ENCODE measurements at places on chromosomes 5 and 9.

- DNase-seq = no peak
Observed at GRCh38 chr5:14229181-14229580, 86.0 kb downstream of the TRIO start.

DNA sequence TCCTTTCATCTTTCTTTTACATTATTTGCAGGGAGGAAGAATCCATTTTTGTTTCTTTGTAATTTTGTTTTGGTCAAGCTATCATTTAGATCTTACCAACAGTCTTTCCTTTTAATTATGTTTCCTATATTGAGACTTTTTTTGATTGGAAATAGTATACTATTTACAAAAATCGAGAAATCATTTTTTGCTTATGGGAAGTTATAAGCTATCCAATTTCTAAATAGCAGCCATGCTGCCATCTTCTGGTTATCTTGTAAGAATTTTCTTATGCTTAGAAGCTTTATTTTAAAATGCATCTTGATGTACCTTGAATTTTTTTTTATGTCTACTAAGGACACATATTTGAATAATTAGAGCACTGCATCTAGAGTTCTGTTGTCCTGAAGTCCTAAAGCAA is 821.2 kb downstream of the PTPRD start:
- DNase-seq = no peak

DNA sequence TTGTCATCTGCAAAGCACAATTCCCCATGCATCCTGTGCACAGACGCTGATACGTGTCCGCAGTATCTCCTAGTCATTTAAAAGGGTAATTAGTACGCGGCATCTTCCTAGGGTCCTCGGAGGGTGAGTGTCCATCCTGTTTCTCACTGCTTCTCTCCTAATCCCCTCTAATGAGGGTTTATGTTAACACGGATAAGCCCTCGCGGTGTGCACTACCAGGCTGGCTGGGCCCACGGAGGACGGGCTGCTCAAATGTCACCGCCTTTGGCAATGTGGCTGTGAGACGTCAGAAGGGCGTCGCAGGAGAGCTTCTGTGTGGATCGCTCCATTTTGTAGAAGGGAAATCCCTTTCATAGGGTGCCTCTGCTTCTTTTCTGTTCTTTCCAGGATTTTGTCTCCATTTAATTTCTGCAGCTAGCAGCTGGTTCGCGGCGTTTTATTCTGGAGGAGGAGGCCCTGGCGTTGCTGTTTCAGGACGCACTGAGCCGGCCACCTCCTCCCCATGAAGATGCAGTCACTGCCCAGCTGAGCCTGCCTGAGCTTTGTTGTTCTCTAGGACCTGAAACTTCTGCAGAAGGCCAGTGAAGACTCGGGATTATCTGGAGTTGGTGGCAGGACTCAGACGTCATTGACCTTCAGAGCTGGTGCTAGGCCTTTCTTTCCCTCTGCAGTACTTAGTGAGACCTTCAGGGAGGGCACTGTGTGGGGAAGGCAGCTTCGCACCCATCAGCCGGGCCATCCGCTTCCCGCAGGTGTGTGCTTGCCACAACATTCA is 326.1 kb upstream of the IRX1 start:
- DNase-seq = no peak

DNA sequence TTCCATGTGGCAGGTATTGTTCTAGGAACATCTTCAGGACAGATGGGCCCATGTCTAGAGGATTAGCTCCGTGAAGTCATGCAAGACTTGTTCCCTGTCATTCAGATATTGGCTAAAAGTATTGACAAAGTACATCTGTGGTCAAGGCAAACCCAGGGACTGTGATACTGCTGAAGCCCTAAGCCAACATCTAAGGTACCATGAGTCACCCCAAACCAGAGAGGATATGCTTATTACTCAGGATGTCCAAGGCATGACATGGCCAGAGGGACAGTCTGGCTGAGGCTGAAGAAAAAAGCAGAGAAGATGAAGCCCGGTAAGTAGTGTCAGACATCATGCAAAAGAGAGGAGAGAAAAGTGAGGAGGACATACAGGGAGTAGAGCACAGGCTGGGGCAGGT is 31.0 kb downstream of the HMHB1 start:
- DNase-seq = no peak

DNA sequence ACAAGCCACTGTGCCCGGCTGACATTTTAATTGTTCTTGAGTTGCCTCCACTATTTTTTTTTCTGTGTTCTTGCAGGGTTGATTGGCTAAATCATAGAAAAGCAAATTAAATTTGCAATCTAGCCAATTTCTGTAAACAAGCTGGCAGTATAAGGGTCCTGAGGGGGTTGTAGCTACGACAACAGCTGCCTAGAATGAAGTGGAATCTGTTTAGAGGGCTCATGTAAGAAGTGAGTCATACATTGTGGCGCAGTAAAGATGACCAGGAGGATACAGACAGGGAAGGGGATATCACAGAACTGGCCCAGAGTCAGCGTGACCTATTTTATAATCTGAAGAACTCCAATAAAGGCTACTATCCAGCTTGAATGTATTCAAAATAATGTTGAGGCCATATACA is 82.2 kb upstream of the TLE1 start:
- DNase-seq = peak; percentile 13

- peak; percentile 67 for DNase-seq
Observed at GRCh38 chr9:3526997-3527940, 1.5 kb upstream of the RFX3 start.

GRCh38 chr5:169286572-169287300 is 14.2 kb downstream of the SLIT3 start:
- DNase-seq = no peak

DNA sequence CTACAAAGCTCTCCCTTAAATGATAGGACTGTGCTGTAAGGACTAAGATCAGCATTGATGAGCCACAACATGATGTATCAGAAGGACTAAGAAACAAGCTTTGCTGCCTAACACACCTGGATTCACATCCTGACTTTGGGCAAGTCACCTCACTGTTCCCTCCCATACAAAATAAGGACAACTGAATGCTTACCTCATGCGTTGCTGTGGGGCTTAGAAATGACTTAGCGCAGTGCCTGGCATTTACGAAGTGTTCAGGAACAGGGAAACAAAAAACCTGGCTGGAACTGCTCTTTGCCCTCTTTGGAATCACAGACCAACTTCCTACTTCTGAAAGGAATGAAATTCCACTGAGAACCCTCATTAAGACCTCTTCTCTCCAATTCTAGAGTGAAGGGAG is 113.7 kb downstream of the BAAT start:
- no peak for DNase-seq

- DNase-seq = no peak
Observed at GRCh38 chr9:21854594-21854993, 52.2 kb downstream of the MTAP start.

DNA sequence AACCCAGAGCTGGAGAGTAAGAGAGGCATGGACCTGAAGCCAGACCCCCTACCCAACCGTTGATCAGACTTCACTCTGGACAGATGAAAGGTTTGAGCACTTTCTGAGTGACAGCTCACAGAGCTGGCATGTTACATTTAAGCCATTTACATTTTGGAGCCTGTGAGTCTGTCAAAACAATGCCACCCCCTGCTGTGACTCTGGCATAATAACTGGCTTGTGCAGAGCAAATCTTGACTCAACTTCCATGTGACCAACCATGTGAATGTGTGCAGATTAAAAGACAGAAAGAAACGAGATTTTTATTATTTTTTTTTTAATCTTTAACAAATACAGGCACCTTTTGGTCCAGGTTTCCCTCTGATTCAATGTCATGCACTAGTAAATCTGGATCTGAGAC is 48.5 kb downstream of the MFAP3 start:
- DNase-seq = peak; percentile 84

- no peak for DNase-seq
Observed at GRCh38 chr5:179488975-179489374, 61.4 kb upstream of the RUFY1 start.

DNA sequence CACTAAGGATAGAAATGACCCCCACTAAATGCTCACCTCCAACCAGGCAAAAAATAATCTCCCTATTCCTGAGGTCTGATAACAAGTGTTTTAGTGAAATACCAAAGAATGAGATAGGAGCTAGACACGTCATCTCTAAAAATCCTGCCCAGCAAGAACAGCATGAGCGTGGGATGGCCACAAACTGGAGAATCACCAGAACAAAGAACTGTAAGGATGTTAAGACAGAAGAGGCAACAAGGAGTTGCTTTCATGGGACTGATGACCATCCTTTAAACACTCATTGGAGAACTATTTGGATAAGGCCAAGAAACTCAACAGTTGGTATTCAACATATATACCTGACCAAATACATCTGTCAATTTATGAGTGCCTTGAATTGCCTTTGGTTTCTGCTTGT is 113.7 kb downstream of the RASEF start:
- no peak for DNase-seq

DNA sequence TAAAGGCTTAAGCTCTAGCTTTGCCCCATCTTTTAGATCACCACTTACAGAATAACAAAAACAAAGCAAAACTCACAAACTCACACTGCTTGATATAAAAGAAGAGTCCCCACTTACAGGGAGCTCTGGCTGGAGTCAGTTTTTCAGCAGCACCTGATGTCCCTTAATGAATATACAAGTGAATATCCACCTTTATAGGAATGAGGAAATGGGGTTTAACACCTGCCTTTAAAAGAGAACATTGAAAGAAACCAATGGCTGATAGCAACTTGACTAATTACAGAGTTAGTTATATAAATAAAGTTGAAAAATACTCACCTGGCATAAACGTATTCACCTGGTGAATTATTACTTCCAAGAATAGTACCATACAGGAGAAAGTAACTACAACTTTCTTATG is 20.7 kb upstream of the PURA start:
- no peak for DNase-seq

DNA sequence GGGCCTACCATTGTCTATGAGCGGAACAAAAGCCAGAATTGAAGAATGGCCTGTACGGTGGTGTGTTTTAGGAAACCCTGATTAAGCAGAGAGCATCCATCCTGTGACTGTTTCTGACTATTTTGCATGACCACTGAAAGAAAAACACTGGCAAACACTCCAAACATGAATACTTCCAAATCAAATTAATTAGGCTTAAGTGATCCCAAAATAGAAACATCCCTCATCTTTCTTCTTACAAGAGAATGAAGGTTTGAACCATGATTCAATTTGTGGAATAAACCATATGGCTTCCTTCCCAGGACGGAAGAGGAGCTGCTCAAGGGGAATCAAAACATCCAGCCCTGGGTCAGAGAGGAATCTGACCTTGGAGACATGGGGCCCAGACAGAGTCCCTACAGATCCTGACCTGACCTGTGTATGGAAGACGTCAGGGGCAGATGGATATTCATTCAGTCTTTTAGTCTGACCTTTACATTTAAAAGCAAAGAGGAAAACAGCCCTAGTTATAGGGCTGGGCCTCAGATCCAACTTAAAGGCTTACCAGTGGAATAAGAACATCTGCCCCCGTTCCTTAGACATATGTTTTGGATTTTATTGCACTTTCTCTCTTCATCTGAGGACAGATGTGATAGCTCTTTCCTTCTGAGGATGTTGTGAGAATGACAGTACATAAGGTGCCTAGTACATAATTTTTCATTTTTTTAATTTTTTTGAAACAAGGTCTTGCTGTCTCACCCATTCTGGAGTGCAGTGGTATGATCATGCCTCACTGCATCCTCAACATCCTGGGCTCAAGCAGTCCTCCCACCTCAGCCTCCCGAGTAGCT is 17.6 kb upstream of the RECK start:
- DNase-seq = no peak

Measured in NCI-H446 treated with DMSO at 0.1 percent for 48 hours (cell line).